Islet precursor cell (in vitro differentiated cells): ENCODE measurements at places on chromosomes 7 and 10.

- DNase-seq, result peak; percentile 91
Measured at GRCh38 chr10:52313933-52314821, at the start of gene DKK1. Gene DKK1, plus strand, starts transcription at chr10:52314281. Its CDS starts 154 bp downstream, at chr10:52314435.

- no peak for DNase-seq
Measured at GRCh38 chr10:107284187-107284586, 119.7 kb upstream of the SORCS1 start.

- DNase-seq, result no peak
Measured at GRCh38 chr10:58662314-58662713, 149.6 kb downstream of the BICC1 start.

GRCh38 chr7:27157702-27158431 is 1.4 kb upstream of the HOXA7 start:
- DNase-seq, result peak; percentile 49

DNA sequence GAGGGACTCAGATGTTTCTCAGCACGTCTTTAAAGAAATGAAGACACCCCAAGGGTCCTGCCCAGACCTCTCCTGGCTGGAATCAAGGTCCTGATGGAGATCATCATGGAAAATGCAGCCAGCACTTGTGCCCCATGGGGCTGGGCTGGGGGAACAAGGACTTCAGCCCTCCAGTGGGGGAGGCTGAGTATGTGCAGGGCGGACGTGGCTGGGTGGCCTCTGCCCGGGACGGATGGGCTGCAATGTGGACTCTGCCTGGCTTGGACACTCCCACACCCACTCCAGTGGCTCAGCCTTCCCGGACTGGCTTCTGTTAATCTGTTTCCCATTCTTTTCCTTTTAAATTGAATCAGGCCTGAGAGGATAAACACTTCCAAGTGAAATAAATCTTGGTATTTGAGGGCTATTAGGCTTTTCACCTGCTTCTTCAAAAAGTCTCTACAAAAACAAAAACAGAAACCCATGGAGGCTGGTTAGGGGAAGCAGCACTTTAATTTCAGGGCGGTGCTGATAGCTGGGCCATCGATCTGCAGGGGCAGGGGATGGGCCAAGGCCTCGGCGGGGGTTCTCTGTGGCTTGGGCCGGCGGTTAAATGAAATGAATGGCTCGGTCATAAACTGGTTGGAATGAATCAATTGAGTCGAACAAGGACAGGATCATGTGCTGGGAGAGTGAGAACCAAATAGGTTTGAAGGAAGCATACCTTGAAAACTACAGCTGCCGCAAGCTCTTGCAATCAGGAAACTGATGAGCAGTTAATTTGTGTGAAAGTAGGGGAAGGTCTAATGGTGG is 51.4 kb downstream of the ADARB2 start:
- no peak for DNase-seq

DNA sequence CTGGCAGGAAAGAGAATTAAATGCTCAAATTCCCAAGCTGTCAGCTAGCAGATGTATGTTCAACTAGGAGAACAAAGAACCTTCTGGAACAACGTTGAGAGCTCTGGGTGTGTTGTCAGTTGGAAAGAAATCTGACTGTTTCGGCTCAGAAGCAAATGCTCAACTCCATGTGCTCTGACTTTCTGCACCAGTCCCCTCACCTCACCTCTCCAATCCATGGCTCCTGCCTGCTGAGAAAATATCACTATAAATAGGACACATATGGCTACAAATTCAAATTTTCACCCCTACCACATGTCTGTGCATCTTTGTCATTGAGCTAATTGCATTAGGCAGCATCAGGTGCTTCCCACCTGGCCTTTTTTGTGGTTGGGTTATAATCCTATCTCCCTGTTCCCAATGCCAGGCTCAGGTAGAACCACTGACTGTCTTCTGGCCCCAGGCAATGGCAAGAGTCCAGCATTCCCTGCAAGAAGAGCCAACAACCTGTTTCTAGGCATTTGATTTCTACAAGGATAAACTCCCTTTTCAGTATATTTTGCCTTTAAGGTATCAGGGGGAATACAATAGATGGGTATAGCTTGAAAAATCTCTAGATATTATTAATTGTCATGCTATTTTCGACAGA is 142.6 kb upstream of the LSM8 start:
- peak; percentile 71 for DNase-seq

- no peak for DNase-seq
Measured at GRCh38 chr7:8208816-8209215, 53.2 kb downstream of the ICA1 start.

DNA sequence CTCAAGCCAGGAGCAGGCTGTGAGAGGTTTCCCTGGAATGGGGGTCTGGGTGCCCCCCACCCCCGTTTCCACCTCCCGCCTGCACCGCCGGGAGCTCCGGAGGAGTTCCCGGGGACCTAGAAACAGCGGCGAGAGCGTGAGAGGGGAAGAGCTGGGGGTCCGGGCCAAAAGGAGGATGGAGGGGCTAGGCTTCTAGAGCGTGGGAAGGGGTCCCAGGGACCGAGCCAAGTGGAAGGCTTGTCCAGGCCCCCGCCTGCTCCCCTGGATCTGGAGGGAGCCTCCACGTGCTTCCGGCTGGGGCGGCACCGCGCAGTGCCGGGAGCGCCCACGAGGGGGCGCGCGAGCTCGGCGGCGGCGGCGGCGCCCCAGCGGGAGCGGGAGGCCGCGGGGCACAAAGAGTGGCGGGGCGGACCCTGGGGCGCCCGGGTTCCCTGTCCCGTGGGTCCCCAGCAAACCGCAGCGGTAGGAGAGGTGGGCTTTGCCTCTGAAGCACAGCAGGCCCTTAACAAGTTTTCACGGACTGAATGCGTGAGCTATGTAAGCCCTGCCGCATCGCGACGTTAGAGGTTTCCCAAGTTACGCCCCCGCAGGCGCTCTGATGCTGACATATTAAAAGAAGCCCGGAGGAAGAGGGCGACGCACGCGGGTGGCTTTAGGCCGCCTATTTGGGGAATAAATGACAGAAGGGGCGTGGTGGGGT is 104.4 kb upstream of the LRRC4 start:
- DNase-seq, result peak; percentile 70

- DNase-seq, result peak; percentile 57
Measured at GRCh38 chr7:95886501-95887090, 114.2 kb downstream of the DYNC1I1 start.

- no peak for DNase-seq
Measured at GRCh38 chr7:102320181-102320580, 33.5 kb downstream of the SH2B2 start.

DNA sequence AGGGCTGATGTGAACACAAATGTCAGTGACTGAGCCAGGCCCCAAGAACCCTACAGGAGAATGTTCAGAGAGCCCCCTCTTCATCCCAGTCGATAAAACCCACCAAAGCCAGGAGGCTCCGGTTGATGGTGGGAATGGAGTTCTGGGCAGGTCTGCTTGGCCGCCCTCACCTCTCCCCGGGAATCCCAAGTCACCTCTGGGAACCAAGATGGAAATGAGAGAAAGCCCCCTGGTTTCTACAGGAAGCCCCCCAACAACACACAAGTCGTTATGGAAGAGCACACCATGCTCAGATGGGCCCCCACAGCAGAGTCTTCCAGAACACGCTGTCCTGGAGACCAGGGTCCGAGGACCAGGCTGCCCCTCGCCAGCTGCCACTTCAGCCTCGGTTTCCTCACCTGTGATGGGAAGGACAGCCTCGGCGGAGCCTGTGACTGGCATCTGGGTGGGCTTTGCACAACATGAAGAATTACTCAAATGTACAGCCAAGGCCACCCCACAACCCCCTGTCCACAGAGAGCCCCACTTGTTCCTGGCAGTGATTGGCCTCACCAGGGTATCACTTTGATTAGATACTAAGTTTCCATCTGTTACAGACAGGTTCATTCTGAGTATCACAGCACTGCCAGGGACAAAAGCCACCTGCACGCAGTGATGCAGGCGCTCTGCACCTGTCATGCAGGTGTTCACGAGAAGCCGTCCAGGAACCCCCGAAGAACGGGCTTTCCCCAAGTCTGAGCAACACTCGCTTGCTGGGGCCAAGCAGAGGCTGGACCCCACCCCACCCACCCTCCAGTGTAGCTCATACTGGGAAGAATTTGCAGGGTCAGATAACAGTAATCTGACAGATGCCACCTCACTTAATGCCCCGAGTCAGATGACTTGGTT is 57.6 kb downstream of the MKI67 start:
- no peak for DNase-seq

DNA sequence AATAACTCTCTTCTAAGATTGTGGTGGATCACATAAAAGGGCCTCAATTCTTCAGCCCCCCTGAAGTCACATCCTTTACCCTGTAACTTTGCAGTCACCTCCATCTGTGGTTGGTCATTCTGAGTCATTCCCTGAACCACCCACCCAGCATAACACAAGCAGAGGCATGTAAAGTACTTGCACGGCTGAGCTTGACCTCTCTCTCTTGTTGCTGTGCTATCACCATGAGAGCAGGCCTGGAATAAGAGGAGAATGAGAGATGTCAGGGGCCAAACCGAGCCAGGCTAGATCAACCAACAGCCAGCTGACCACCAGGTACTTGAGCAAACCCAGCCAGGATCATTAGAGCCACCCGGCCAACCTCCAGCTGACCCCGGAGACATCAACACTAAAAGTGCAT is 13.5 kb upstream of the STK17A start:
- no peak for DNase-seq

- DNase-seq, result no peak
Measured at GRCh38 chr7:108001764-108002725, 916 bp downstream of the LAMB1 start.

DNA sequence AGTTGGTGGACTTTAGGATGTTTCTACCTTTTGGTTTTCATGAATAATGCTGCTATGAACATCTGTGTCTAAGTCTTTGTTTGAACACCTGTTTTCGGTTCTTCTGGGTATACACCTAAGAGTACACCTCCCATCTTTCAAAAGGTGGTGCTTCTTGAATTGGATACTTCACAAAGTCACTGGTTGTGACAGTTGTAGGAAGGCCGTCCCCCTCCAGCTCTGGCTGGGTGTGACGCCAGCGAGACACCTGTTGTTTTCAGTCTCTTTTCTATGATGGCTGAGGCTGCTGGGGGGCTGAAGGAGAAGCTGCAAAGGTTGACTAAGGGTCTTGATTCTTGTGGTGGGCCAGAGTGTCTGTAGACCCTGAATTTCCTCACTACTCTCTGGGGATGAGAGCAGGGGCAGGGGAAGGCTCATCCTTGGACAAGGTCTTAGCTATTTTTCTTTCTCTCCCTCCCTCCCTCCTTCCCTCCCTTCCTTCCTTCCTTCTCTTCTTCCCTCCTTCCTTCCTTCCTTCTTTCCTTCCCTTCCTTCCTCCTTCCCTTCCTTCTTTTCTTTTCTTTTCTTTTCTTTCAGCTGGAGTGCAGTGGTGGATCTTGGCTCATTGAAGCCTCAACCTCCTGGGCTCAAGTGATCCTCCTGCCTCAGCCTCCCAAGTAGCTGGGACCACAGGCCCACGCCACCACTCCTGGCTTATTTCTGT is 5.6 kb downstream of the NEURL1 start:
- DNase-seq, result no peak

GRCh38 chr10:109159351-109159750 is 764.0 kb downstream of the XPNPEP1 start:
- no peak for DNase-seq

- no peak for DNase-seq
Measured at GRCh38 chr7:97845622-97846203, 26.5 kb downstream of the ASNS start.

GRCh38 chr10:119759832-119760231 is 34.0 kb downstream of the INPP5F start:
- DNase-seq, result no peak

GRCh38 chr7:68063171-68063570 is 1066.5 kb downstream of the TYW1 start:
- DNase-seq, result peak; percentile 57

- no peak for DNase-seq
Measured at GRCh38 chr7:24932815-24933214, 47.2 kb downstream of the OSBPL3 start.

DNA sequence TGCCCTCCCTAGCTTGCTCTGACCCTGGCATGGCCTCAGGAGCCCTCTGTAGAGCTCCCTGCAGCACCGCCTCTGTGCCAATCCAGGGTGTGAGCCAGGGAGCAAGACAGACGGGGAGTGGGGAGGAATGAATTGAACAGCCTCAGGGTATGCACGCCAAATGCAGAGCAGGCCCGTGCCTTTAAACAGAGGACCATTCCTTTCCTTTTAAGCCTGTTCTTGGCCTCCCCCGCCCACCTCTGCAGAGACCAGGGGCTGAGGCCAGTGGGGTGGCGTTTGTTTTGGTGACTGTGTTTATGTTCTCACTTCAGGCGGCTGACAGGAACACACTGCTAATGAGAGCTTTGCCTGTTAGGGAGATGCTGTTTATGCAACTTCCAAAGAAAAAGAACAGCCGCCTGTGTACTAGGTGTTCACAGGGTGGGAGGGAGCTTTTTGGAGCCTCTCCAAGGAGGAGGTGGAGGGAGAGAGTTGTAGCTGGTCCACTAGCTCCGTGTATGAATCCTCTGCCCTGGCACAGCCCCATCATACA is 528.1 kb upstream of the DPP6 start:
- peak; percentile 77 for DNase-seq

- DNase-seq, result no peak
Measured at GRCh38 chr10:99844433-99844955, 62.1 kb downstream of the ABCC2 start.

DNA sequence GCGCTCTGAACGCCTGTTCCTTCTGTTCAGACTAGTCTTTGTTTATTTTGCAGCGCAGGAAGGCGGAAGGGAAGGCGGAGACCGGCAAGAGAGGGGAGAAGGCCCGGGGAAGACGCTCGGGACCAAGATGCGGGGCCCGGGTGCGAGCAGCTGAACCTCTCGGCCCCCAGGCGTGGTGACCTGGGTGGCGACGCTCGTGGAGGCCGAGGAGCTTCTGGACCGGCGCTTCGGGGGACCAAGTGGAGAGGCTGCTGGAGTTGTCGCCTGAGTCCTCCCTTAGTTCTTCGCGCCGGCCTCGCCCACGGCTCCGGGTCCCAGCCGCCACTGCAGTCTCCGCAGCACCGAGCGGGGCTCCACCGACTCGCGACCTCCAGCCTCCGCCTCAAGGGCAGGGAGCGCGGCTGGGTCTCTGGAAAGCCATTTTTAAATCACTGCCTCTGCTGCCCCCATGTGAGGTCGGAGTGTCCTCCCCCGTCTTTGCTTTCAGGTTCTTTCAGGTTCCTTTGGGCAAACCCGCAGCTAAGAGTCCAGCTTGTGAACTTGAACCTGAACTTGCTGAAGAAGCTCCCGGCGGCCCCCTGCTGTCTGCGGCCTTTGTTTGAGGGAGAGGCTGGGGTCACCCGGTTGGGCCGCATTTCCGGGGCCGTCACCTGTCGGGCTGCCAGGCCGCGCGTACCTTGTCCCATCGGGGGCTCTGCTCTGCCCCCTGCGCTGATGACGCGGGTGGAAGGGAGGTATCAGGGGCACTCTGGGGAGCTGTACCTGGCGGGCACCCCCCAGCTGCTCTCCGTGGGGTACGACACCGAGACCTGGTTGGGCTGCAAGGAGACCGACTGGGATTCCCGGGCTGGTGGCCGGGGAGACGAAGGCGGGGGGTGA is 136.0 kb downstream of the KIF20B start:
- DNase-seq, result no peak

- DNase-seq, result no peak
Measured at GRCh38 chr10:61399406-61399805, 53.8 kb downstream of the TMEM26 start.

GRCh38 chr10:98338318-98338717 is 70.3 kb upstream of the LOXL4 start:
- DNase-seq, result no peak
